ENCODE measurements at places on chromosomes 2 and 18.

DNA sequence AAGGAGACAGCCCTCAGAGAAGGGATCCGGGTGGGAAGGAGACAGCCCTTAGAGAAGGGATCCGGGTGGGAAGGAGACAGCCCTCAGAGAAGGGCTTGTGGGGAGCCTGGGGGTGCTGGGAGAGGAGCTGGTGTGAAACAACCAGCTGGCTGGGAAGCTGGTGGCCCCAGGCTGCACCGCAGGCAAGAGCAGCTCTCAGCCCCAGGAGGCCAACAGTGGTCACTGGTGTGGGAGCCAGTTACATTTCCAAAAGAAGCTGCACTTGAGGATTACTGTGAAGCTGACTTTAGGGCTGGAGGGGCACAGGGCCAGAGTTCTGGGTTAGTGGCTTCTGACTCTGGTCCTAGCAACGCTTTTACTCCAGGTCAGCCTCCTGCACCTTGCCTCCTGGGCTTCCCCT, 3.3 kb downstream of the HES6 start:
- DNase-seq, result no peak

GRCh38 chr2:39266916-39267434, 23.2 kb upstream of the CDKL4 start:
- no peak for DNase-seq

- DNase-seq, result no peak
Measured at GRCh38 chr2:206045251-206045650, 40.7 kb downstream of the INO80D start.

DNA sequence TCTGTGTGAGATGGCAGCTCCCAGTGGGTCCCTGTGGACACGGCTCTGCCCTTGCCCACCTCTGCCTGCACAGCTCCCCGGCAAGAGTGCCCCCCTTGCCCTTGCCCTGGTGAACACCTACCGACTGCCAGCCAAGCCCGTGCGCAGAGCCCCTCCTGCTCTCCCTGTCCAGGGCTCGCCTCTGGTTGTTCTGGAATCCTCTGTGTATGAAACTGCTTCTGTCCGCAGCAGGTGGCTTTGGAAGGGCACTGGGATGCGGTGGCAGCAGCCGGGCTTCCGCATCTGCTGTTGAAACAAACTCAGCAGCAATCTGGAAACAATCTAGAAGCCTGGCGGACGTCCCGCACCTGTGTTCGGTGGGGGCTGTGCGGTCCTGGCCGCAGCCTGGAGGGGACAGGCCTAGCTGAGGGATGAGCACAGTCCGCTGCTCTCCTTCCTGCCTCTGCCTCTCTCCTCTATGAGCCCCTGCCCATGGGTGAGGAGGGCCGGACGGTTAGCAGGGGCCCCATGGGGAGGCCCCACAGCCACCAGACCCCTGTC, 34.0 kb upstream of the KLF11 start:
- no peak for DNase-seq

- DNase-seq, result no peak
Measured at GRCh38 chr2:225773148-225773547, 373.6 kb downstream of the NYAP2 start.

- DNase-seq, result no peak
Measured at GRCh38 chr2:224063298-224063648, 24.2 kb upstream of the SERPINE2 start.

GRCh38 chr18:9135081-9135911, 1.3 kb upstream of the ANKRD12 start:
- no peak for DNase-seq

DNA sequence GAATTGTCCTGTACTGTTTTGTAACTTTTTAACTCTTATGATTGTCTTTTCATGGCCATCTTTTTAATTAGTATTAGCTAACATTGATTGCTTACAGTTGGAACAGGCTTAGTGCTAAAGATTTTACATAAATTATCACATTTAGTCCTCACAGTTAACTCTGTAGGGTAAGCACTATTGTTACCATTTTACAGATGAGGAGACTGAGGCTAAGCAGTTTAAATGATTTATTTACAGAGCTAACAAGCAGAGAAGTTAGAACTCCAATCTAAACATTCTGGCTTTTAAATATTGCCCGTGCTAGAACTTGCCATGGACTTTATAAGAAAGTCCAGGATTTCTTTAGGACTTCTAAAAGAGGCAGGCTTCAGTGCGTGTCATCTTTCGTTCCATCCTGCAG, 48.6 kb downstream of the EPAS1 start:
- DNase-seq, result no peak

- DNase-seq, result no peak
Measured at GRCh38 chr18:79569720-79570119, 109.9 kb upstream of the CTDP1 start.

- DNase-seq, result no peak
Measured at GRCh38 chr18:67108894-67109293, 407.6 kb downstream of the DSEL start.

DNA sequence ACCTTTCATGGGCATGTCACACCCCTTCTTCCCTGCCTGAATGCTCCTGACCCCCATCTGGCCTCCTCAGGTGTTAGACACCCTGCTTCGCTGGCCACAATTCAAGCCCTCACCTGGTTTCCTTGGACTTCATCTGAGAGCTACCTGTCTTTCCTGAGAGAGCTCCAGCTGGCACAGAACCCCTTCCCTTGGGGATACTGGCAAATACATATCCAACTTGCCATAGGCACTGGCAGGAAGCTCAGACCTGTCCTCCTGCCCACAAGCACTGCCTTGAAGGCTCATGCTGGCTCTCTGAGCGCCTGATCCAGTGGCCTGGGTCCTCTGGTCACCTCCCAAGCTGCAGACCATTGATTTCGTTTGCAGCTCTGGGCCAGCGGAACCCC, 74.1 kb upstream of the MAP4K3 start:
- no peak for DNase-seq

- no peak for DNase-seq
Measured at GRCh38 chr18:41315134-41315533, 639.9 kb upstream of the PIK3C3 start.

GRCh38 chr2:172072706-172073105, 12.6 kb upstream of the DLX1 start:
- no peak for DNase-seq

GRCh38 chr18:75218065-75218923, 7.7 kb downstream of the TSHZ1 start:
- DNase-seq, result no peak

- peak; percentile 46 for DNase-seq
Measured at GRCh38 chr2:43293744-43294695, 67.6 kb upstream of the ZFP36L2 start.

DNA sequence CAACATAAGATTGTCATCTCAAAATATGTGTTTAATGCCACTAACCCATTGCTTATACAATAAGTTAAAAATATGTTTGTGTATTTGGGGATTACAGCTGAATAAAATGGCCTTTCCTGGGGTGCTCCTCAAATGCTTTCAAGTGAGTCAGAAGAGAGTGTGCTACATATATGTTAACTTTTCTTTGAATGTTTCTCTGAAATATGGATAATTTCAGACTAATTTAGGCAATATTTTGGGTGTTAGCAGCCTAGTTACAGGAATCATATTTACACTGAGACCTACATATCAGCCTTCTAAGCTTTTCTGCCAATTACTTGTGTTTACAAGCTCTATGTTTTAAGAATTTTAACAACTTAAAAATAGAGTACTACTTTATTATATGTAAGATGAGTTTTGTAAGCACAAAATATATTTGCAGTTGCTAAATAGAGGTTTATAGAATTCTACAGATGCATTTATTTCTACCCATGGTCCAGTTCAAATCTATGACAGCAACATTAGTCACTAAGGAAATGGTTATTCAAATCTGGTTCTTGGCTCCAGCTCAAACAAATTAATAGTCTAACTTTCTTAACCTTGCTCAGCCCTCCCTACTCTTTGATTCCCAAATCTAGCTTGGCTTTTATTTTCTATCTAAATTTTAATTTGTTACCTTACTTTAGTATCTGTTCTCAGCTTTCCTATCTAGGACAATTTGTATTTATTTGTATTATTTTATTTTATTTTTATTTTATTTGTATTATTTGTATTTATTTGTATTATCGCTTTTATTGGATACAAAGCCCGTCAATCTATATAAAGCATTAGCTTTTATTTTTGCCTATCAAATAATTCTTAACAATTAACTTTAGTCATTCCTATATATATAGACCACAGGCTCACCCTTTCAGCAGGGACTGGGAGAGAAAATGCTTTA, 48.9 kb downstream of the FSIP2 start:
- DNase-seq, result no peak

- no peak for DNase-seq
Measured at GRCh38 chr2:173054466-173054865, 21.2 kb upstream of the MAP3K20 start.

DNA sequence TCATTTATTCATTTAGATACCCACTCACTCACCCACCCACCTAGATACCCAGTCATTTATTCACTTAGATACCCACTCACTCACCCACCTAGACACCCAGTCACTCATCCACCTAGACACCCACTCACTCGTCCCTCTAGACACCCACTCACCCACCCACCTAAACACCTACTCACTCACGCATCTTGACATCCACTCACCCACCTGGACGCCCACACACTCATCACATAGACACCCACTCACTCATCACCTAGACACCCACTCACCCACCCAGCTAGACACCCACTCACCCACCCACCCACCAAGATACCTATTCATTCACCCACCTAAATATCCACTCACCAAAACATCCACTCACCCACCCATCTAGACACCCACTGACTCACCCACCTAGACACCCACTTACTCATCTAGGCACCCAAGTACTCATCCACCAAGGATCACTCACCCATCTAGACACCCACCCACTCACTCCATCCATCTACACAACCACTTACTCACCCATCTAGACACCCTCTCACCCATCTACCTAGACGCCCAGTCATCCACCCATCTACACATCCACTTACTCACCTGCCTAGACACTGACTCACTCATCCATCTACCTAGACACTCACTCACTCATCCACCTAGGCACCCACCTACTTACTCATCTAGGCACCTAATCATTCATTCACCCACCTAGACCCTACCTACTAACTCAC, 723.7 kb upstream of the RAB6C start:
- DNase-seq, result no peak

- DNase-seq, result no peak
Measured at GRCh38 chr2:8139668-8140200, 542.1 kb upstream of the ID2 start.

- no peak for DNase-seq
Measured at GRCh38 chr2:77046339-77046738, 475.8 kb downstream of the LRRTM4 start.

GRCh38 chr2:70087702-70088597, 673 bp downstream of the PCBP1 start:
- peak; percentile 66 for DNase-seq

GRCh38 chr2:130354139-130354428, 1.8 kb upstream of the PTPN18 start:
- no peak for DNase-seq

- no peak for DNase-seq
Measured at GRCh38 chr2:44680424-44680971, 261.0 kb upstream of the SIX3 start.

- DNase-seq, result no peak
Measured at GRCh38 chr2:163198007-163198406, 359.4 kb upstream of the KCNH7 start.

DNA sequence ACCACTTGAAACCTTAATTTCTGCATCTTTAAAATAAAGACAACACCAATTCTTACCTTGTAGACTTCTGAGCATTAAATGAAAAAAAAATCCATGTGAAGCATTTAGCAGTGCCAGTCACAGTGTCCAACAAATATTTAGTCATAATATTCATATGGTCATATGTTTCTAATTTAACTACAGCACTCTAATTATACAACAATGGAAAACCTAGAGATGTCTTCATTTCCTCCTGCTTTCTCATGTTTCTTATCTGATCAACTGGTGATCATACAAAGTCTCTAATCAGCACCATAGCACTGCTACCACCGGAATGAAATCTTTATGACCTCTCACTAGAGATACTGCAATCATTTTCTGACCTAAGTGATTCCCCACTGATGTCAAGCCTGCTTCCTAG, 10.2 kb upstream of the SCN3A start:
- no peak for DNase-seq

DNA sequence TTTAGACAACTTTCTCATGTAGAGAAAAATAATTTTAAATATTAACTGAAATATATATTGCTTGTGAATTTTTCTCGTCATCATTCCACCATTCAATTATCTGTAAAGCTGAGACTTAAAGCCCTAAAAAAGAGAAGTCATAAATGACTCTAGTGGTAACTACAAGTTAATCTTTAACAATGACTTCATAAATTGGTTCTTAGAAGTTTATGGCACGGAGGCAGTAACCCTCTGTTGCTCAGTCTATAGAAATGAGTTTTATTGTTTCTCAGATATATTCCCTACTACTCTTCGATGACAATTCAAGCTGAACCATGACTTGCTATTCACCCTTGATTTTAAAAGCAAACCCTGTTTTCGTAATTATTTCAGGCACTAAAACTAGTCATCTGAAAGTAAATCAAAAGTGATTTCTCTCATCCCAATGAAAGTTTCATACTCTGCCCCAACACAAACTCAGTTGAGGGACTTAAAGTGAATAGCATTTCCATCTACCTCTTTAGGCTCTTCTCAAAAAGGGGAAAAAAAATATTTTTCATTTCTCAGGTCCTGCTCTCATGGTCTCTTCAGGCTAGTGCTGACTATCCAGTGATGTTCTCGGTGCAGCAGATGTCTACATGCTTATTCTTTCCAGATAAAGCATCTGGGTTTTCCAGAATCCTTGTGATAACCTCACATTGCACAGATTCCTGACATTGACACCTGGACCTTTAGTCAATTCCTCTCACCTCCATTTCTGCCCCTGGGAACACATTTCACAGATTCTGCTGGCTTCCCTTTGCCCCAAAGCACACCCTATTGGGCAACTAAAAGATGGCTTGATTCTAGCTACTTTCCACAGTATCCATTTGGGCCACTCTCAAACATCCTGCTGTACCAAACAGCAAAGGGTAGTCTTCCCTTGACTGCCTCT, 207.8 kb upstream of the LRATD1 start:
- no peak for DNase-seq

DNA sequence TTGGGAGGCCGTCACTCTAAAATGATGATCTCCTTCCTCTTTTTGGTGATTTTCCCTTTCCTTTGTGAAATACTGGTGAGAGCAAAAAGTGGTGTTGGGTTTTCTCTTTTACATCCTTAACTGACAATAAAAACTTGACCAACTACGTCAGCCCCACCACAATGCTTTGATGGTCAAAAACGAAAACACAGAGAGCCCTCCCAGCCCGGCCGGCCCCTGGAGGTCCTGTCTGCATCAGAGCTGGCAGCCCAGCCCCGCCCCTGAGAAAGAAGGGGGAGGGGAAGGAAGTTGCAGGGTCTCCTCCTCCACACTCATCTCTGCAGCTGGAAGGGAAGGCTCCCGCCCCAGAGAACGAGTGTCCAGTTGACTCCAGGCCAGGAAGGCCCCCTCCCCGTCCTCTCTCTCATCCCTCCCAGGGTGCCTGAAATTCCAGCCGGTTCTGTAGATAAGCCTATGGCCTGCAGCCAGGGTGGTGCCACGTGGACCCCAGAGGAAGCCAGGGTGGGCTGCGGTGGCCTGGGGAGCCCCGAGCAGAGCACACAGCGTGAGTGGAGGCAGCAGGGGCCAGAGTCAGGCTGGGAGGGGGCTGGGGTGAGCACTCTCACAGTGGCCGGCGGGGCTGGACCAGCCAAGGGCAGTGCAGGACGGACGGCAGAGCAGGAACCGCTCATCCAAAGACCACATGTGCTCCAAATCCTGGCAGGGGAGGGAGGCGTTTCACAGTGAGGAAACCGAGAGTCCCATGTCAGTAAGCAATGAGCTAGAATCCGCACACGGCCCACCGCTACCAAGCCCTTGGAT, 19.8 kb downstream of the BIN1 start:
- DNase-seq, result no peak
